HL-60 (cell line): ENCODE measurements at places on chromosomes 16 and 17.
A peak's percentile ranks its signal among the peaks of the same experiment; 100 is the strongest.

DNA sequence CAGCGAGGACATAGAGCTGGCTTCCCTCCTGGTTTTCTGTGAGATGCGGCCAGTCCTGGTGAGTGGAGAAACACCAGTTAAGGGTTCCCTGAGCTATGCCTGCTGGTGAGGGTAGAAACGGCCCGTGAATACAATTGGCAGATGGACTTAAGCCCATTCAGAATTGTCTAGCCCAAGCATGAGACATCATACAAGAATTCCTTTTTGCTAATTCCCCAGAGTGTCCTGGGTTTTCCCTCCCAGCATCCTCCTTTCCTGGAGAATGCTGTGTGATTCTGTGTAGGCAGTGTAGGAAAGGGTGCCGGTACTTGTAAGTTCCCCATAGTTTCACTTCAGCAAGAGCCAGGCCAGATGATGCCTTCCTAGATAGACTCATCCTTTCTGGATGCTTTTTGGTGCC lies 65.1 kb downstream of the SDR42E1 start:
- DNase-seq, result no peak

GRCh38 chr17:51813140-51813783 lies 345.3 kb downstream of the CA10 start:
- DNase-seq, result no peak

DNA sequence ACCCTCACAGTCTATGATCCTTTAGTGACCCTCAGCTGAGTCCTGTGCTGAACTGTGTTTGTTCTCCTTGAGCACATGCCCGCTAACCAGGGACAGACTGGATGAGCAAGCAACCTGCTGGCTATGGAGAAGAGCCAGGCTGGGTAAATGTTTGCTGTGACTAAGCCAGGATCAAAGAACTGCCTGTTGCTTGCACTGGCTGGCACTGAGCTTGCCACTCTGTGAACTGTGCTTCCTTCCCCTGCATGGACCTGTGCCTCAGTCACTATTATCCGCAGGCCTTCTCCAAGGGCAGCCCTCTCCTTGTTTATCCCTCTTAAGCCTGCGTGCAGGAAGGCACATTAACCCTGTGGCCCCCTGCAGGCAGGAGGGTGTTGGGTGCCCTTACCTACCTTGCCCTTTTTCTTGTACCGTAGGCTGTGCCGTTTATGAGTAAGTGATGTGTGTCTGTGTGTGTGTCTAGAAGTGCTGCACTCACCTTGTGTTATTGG lies 7.4 kb downstream of the PNPO start:
- no peak for DNase-seq

DNA sequence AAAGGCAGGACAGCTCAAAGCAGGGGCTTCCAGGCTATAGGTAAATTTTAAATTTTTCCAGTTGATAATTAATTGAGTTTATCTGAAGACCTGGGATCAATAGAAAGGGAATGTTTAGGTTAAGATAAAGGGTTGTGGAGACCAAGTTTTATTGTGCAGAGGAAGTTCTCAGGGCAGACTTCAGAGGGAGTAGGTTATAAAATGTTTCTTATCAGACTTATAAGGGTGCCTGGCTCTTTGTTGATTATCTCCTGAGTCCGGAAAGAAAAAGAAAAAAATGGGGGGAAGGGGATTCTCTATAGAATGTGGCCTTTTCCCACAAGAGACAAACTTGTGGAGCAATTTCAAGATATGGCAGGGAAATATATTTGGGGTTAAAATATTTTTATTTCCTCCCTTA lies 15.9 kb downstream of the SLC46A1 start:
- no peak for DNase-seq

GRCh38 chr17:27616414-27616813 lies 14.6 kb upstream of the LGALS9 start:
- no peak for DNase-seq

- no peak for DNase-seq
These were observed 69.0 kb downstream of the CDH13 start for GRCh38 chr16:82695806-82696205.

GRCh38 chr17:76593384-76593826 lies 7.7 kb upstream of the ST6GALNAC2 start:
- DNase-seq, result no peak

DNA sequence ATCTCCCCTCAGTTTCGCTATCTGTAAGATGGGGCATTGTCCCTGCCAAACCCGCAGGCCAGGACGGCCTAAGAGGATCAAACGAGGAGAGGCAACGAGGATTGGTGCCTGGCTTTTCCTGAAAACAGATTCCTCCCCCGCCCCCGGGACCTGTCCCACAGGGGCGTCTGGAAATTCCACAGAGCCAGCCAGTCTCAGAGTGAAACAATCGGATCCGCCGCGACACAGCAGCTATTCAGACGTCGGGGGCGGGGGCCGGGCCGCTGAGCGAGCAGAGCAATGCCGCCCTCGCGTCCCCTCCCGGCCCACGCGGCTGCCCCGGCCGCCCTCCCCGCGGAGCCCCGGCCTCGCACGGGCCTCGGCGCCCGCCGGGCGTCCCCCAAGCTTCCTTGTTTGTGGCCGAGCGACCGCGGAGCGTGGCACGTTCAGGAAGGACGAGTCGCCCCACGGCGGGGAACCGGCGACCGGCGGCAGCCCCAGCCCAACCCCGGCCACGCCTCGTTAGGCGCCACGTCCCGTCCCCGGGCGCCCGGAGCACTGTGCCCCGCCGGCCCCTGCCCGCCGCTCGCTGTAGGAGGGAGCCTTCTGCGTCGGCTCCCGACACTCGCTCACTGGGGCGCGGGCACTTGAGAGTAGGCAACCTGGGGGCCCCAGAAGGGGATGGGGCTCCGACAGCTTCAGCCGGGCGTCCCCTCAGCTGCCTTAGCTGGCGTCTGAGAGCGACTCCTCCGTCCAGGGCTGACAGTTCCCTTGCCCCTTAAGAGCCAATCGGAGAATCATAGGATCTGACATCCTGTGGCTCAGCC lies 29.6 kb upstream of the PHOSPHO1 start:
- DNase-seq, result peak; percentile 42

DNA sequence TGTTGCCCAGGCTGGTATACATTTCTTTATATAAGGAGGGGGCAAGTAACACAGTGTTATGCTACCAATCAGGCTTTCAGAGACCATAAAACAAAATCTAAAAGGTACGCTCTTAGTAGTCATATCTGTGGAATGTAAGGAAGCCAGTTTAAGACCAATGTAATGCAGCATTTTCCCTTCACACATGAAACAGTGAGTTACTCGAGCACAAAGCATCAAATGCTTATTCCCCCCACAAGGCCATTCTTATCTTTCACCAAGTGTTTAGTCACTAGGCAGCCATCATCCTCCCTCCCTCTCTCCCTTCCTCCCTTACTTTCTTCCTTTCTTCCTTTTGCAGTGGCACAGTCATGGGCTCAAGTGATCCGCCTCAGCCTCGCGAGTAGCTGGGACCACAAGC lies 12.8 kb downstream of the HMOX2 start:
- no peak for DNase-seq

- no peak for DNase-seq
These were observed 12.5 kb upstream of the SLC16A11 start for GRCh38 chr17:7056386-7056785.

DNA sequence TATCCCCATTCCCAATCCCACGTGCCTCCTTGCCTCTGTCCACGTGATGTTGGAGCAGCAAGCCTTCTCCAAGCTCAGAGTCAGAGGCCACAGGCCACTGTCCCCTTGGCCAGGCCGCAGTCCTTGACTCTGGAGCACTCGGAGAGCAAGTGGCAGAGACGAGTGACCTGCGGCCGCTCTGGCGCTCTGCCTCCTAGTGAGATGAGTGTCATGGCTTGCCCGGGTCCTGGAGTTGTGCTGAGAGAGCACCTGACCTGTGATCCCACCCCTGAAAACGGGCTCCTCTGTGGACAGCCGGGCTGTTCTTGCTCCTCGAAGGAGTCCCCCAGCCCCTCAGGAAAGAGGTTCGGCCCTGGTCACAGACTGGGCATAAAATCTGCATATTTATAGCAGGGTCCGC lies 10.0 kb upstream of the FASN start:
- no peak for DNase-seq

- DNase-seq, result no peak
These were observed 387.4 kb upstream of the ASIC2 start for GRCh38 chr17:33680472-33680871.

GRCh38 chr17:35973333-35974260 lies 7.7 kb downstream of the CCL16 start:
- no peak for DNase-seq

DNA sequence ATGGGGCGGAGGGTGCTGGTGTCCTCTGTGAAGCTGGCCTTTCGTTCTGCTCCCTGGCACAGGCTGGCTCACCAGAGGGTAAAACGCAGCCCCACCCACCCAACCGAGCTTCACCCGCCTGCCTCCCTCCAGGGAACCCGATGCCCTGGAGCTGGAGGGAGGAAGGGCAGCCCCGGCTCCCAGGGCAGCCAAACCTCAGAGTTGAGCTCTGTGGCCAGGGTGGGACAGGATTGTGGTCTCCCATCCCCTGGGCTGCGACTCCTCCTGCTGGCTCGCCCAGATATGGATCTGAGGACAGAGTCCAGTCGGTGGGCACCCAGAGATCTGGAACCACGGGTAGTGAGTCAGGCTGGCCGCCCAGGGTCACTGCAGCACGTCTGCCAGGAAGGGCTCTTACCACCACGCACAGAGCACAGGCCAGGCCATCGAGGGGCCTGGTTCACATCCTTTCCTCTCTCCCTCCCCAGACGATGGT lies 42.6 kb upstream of the CHMP6 start:
- no peak for DNase-seq

DNA sequence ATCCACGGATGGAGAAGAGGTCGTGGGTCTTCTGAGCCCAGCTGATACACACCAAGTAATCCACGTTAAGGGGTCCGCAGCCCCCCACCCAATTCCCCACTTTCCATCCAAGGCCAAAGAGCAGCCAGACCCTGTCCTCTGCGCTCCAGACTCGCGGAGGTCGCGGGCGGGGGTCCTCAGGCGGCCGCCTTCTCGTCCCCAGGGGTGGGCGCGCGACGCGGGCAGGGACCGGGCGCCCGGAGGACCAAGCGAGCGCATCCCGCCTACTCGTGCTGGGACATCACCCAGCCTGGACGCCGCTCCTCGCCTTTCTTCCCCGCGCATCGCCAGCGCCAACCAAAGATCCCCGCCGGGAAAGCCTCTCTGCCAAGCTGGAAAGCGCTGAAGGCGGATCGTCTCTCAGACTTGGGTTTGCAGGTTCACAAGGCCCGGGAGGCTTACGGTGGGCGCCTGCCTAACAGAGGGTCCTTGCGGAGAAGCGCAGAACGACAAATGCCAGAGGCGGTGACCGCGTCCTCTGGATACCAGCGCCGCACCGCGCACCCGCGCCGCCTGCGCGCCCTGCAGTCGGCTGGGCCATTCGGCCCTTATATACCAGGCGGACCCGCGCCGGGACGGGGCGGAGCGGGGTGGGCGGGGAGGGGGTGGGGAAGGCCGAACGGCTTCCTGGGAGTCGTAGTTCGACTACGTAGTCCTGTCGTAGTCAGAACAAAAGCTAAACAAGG lies 471.6 kb downstream of the SOX9 start:
- peak; percentile 14 for DNase-seq

DNA sequence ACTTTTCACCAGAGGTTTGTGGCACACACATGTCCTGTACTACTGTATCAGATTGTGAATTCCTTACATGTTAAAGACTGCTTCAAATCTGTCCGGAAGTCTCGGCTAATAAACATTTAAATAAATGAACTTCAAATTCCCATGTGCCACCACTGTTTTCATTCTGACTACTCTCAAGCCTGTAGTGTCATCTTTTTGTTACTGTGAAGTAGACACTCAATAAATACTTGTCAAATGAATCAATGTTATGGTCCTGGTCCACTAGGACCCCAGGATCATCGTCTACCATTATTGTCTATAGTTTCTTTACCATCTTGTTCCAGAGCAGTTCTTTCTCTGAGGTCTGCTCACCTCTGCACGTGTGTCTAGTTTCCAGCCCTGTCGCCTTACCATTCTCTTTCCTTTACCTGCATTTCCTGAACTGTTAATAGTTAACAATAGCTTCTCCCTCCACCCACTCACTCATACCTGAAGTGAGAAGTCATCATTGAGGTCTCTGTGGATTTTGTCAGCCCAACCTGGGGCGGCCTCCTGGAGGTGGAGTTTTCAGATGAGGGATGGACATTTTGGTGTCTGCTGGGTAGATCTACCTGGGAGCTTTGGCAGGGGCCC lies 333.0 kb downstream of the SEC14L1 start:
- no peak for DNase-seq

GRCh38 chr17:30278032-30278431 lies 13.7 kb downstream of the BLMH start:
- DNase-seq, result peak; percentile 14

- DNase-seq, result no peak
These were observed 5.0 kb downstream of the FHOD1 start for GRCh38 chr16:67242138-67242730.

- no peak for DNase-seq
These were observed 299.8 kb downstream of the SEC14L1 start for GRCh38 chr17:77440560-77440981.

GRCh38 chr16:66189951-66190350 lies 176.5 kb upstream of the CDH5 start:
- no peak for DNase-seq

DNA sequence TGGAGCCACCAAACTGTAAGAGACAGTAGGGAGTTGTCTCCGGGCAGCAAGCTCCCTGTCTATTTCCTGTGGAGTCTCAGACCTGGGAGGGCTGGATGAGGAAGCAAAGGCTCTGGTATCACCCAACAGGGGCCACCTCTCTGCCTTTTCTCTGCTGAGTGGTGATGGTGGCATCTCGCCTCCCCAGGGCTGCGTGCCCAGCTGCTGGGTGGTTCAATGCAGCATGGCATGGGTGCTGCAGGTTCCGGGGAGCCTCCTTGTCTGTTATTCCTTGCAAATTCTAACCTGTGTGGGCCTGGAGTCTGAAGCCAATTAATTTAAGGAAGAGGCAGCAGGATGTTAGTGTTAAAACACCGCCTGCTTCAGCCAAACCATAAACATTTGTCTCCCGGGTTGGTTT lies 78.2 kb downstream of the CCDC182 start:
- no peak for DNase-seq

- peak; percentile 78 for DNase-seq
These were observed 6.1 kb upstream of the SERPINF2 start for GRCh38 chr17:1736348-1737281.

- DNase-seq, result no peak
These were observed 5.5 kb upstream of the RHBDF2 start for GRCh38 chr17:76506408-76507345.
